ENCODE measurements at places on chromosomes 12 and 14. TPM values are rescaled to one million over a fixed set of nuclear protein-coding genes. Genes with fewer than 3 reads are reported as not detected.
A peak's percentile ranks its signal among the peaks of the same experiment; 100 is the strongest.

- DNase-seq, result no peak
These were observed 22.3 kb downstream of the ATG14 start for GRCh38 chr14:55389330-55389729.

DNA sequence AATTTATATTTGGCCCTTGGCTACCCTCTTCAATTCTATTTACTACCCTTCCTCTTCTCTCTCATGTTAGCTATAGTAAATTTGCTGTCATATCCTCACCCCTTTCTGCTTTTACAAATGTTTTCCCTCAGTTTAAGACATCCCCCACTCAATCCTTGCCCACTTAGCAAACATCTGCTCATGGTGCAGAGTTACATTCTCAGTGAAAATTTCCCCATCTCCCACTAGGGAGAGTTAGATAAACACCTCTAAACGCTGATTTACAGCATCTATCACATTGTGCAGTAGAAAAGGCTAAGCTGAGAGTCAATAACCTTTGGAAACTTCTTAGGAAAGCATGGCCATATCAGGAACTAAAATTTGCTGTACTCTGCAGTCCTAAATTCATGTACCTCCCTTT is 69.0 kb downstream of the DENND5B start:
- no peak for DNase-seq

DNA sequence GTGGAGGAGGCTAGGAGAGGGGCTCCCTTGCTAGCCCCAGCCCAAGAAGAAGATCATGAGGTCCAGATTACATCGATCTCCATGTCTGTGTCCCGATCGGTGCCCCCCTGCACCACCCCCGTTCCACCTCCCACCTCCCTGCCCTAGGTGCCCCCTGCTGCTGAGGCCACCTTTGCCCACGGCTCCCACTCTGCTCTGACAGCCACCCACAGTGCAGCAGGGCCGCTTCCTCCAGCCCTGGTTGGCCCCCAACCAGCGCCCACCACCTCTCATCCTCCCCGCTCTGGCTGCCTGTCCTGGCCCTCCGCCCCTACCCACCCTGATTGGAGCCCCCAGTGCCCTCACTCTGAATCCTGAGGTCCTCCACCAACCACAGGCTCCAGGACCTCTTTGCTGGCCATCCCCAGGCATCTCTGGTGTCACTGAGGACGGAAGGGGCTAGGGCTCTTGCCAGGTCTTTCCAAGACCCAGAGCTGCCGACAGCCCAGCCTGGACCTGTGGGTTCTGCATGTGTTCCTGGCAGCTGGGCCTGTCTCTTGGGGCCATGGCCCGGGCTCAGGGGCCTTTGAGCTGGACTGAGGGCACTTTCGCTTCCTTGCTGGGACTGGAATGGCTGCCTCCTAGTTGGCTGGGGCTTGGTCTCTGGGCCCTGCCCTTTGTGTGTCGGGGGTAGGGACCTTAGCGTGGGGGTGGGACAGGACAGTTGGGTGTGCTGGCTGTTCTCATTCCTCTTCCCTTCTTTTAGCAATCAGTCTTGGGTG is 7.2 kb upstream of the PLXNC1 start:
- no peak for DNase-seq

GRCh38 chr12:94488463-94488862 is 28.8 kb upstream of the CEP83 start:
- peak; percentile 69 for DNase-seq

- peak; percentile 46 for DNase-seq
These were observed 4.7 kb upstream of the CCER1 start for GRCh38 chr12:90959538-90960139.

GRCh38 chr14:53529519-53529918 is 376.4 kb upstream of the DDHD1 start:
- DNase-seq, result no peak

DNA sequence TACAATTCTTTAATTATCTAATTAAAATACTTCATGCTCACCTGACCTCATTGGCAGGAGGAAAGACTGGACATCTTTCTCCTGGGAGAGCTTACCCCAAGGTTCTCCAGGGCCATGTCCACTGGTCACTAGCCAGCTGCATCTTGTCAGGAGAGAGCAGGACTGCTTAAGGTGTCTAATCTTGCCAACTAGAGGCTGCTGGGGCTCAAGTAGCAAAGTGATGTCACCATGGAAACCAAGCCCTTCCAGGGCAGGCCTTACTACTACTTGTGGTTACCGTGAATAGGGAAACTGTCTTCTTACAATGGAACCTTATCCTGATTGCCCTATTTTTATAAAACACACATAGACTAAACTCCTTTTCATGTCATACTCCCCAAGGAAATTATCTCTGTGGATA is 376.4 kb downstream of the SNAPC1 start:
- DNase-seq, result no peak

GRCh38 chr12:92488735-92489134 is 214.1 kb upstream of the PLEKHG7 start:
- peak; percentile 59 for DNase-seq

- DNase-seq, result no peak
These were observed 229.6 kb upstream of the EGLN3 start for GRCh38 chr14:34180434-34180833.

The CACNA1C gene
- total RNA-seq, result 1.4 TPM

The HDAC7 gene
- total RNA-seq, result 131 TPM

The DENND5B gene
- total RNA-seq, result 36.4 TPM

The KLRC4 gene
- total RNA-seq, result 9.9 TPM

The HSPB8 gene
- total RNA-seq, result not detected

The LRRK2 gene
- total RNA-seq, result 28.4 TPM

The OS9 gene
- 112 TPM for total RNA-seq

Measured in OCI-LY7 (cell line).